ENCODE measurements at places on chromosomes 2 and 18.

GRCh38 chr2:8551622-8552074 lies 130.2 kb upstream of the ID2 start:
- DNase-seq, result no peak

- no peak for DNase-seq
These were observed 13.6 kb downstream of the ANKRD29 start for GRCh38 chr18:23648940-23649607.

GRCh38 chr18:14978962-14979535 lies 231.1 kb downstream of the ANKRD30B start:
- DNase-seq, result no peak

DNA sequence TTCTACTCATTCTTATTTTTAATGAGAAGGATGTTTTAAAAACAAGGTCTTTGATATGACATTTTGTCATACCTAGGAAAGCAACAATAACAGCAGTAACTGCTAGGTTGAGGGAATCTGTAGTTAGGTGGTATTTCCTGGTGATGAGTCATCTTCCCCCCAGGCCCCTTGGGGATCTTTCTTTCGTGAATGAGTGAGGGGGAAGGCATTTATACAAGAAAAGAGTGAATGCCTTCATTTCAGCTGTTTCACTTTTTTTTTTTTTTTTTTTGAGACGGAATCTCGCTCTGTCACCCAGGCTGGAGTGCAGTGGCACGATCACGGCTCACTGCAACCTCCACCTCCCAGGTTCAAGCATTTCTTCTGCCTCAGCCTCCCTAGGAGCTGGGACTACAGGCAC lies 108.6 kb downstream of the MAP4K4 start:
- peak; percentile 53 for DNase-seq

GRCh38 chr2:218963601-218964000 lies 4.1 kb downstream of the CDK5R2 start:
- no peak for DNase-seq

GRCh38 chr2:157925071-157925470 lies 48.9 kb upstream of the ACVR1 start:
- DNase-seq, result no peak

- no peak for DNase-seq
These were observed 98.5 kb downstream of the ATAD2B start for GRCh38 chr2:23828256-23828980.

DNA sequence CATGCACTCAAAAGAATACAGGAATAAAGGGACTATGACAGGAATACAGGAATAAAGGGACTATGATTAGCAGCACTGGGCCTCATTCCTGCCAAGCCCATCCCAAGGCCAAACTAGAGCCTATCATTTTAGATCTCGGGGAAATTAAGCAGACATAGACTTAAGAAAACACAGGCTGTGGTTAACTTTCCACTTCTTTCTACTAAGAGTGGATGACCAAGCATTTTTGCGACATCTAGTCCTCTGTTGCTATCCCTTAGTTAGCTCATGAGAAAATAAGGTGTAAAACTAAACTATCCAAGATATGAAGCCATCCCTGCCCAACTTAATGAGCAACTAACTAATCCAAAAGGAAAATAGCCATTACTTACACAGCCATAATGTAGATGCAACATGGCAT lies 5.9 kb downstream of the LYPD1 start:
- DNase-seq, result no peak

- no peak for DNase-seq
These were observed 22.4 kb upstream of the STAT1 start for GRCh38 chr2:191036363-191036762.

- DNase-seq, result no peak
These were observed 248.1 kb upstream of the SALL3 start for GRCh38 chr18:78731398-78732032.

GRCh38 chr2:168192839-168193616 lies 54.4 kb downstream of the STK39 start:
- DNase-seq, result no peak

GRCh38 chr2:198441901-198442300 lies 637.5 kb downstream of the PLCL1 start:
- no peak for DNase-seq

- DNase-seq, result no peak
These were observed 107.7 kb upstream of the KYNU start for GRCh38 chr2:142769761-142770160.

DNA sequence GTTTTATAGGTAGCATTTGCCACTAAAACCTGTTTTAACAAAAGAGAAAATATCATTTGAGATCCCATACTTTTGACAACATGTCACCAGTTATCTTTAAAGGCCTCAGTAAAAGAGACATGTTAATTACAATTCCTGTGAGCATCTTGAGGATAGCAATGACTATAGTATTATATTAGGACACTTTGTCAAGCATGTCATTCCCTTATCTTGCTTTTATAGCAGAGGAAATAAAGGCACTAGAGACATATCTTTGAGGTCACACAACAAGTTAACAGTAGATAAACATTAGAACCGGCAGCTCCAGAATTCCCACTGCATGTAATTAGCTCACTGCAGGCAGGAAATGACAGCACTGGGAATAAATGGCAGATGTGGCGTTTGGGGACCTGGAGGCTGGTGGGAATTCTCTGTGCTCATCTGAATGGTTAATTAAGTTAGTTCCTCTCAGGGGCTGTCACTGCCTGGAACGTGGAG lies 25.9 kb downstream of the LYPD6B start:
- DNase-seq, result peak; percentile 52

DNA sequence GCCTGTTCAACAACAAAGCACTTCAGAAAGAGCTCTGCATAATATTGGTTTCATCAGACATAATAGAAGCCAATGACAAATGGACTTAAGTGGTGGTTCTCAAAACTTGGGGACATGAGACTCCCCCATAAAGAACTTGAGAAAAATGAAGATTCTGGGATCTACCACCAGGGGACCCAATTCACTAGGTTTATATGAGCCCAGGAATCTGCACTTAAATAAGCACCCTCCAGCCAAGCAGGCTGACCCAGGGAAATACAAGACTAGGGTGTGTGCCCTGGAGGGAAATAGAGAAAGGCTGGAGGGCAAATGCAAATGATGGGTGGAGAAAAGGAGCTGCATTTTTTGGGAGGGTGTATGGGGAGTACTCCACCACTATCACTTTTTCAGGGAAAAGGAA lies 52.5 kb downstream of the SATB2 start:
- DNase-seq, result no peak

- DNase-seq, result no peak
These were observed 125.5 kb upstream of the SERTAD2 start for GRCh38 chr2:64779117-64779690.

- no peak for DNase-seq
These were observed 246.0 kb downstream of the LDLRAD4 start for GRCh38 chr18:13464432-13465123.

- no peak for DNase-seq
These were observed 444 bp upstream of the MMADHC start for GRCh38 chr2:149587950-149588487.

GRCh38 chr2:26020231-26020640 lies 13.6 kb upstream of the RAB10 start:
- DNase-seq, result no peak

- DNase-seq, result no peak
These were observed 325.3 kb upstream of the MYT1L start for GRCh38 chr2:2656115-2657011.

GRCh38 chr18:9608298-9608697 lies 6.1 kb downstream of the PPP4R1 start:
- DNase-seq, result no peak

- no peak for DNase-seq
These were observed 41.2 kb upstream of the TEX51 start for GRCh38 chr2:126857502-126857901.

DNA sequence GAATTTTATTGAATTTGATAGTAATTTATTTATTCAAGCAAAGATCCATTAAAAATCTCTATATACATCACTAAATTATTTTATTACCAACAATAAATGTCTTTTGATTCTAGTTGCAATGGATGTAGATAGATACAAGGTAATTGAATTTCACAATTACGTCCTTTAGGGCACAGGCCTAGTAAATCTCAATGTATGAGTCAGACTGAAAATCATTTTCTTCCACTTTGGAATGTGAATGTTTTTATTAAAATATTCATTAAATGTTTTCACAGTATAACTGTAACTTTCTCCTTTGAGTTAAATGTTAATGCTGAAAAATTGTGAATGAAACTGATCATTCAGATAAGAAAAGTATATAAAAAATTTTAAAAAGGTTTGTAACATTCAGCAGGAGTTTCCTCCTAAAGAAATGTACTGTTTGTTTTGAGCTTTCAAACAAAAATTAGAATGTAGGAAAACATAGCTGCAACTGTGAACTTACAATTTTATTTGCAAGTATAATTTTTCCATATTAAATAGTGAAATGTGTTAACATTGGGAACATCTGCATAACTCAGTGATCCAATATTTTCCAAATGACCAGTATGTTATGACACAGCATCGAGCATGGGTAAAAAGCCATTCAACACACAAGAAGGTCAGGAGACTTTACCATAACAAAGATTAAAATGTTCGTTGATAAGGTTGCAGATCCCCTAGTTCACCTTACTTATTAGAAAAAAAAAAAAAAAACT lies 663.7 kb downstream of the METTL4 start:
- DNase-seq, result no peak

GRCh38 chr2:60554646-60555065 lies 1.2 kb upstream of the BCL11A start:
- DNase-seq, result peak; percentile 38

GRCh38 chr2:168849610-168850009 lies 40.6 kb downstream of the SPC25 start:
- peak; percentile 44 for DNase-seq

DNA sequence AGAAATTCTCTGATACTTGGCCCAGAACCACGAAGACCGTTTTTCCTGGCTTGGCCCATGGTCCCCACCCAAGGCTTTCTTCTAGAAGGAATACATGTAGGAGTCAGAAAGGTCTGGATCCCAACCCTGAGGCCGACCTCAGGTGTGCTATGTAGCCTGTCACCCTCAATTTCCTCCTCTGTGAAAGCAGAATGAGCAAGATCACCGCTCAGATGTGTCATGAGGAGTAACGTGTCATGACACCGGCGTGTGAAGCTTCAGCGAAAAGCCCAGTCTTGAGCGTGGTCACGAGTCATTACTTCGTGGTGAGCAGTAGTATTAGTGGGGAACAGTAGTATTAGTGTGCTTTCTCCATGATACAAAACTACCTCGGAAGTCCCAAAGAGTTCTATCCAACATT lies 103.4 kb downstream of the ALPK2 start:
- no peak for DNase-seq

DNA sequence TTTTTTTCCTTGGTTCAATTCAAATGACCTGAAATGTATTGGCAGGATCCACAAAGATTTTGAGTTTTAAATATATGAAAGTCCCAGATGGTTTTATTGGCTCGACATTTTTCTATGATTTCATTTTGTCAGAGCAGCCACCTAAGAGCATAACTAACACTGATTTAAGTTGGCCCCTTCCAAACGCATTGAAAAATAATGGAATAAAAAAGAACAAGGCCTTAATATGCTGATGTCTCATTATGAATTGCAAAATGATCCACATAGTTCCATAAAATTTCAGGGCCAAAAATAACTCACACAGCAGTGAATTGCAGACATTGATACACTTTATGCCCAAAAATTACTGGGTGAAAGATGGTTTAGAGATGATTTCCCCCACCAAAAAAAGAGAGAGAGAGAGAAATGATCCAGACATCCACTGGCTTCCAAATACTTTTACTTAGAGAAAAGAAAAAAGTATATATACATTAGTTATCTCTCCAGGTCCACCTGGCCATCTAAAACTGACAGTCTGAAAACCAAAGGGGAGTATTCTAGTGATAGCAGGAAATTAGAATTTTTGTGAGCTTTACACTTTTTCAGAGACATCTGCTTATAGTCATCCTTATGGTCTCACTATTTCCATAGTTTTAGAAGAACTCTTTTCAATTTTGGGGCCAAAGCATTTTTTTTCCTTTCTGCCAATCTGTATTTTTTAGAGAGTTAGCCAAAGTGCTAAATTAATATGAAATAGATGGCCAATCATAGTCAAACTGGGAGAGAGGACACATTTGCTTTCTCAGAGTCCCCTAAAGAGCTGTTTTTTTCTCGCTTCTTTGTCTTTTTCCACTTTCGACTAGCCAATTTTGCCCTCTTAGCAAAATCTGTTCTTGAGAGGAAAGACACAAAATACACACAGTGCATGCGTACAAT lies 213.5 kb upstream of the RND3 start:
- no peak for DNase-seq

- no peak for DNase-seq
These were observed 113.4 kb upstream of the TANK start for GRCh38 chr2:161046876-161047275.

- DNase-seq, result no peak
These were observed 46.0 kb downstream of the LRRFIP1 start for GRCh38 chr2:237673130-237674001.

DNA sequence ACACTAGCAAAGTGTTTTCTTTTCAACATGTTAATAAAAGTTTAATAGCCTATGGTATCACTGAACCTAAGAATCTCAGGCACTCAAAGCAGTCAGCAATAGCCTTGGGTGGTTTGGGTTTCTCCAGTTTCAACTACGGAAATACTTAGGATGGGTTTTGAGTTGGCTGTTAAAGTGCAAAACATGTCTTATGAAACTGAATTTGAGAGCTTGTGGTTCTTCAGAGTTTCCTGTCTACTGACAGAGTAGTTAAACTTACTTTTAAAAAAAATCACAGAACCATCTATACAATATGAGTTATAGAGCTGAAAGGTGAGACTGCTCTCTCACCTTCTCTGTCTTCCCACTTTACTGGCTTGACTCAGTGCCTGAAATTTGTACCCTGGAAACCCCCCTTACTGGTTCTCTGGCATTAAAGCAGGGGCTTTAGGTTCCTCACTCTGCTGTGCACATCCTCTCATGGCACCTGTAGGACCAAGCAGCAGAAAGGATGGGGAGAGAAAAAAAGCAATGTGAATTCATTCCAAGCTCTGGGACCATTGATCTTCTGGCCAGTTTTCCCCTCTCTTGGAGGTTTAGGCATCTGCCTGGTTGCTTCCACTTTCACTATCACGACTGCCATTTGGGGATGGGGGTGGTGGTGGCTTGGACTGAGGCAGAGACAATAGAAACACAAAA lies 18.1 kb downstream of the CCDC141 start:
- DNase-seq, result no peak

DNA sequence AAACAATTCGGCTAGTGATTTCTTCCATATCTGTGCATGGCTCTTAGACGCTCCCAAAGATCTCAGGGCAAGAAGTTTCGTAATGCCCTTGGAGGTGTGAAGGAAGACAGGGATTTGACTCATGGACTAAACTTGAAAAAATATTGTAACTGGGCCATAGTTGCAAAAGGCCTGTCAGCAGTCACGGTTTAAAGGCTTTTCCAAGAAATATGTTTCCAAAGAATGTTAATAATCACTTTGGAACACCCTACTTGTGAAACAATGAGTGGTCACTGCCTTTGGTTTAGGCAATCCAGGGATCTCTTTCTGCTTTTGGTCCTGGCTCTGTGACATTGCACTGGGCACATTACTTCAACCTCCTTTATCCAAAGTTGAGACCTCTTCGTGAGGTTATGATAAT lies 102.5 kb upstream of the RASGRP3 start:
- no peak for DNase-seq

DNA sequence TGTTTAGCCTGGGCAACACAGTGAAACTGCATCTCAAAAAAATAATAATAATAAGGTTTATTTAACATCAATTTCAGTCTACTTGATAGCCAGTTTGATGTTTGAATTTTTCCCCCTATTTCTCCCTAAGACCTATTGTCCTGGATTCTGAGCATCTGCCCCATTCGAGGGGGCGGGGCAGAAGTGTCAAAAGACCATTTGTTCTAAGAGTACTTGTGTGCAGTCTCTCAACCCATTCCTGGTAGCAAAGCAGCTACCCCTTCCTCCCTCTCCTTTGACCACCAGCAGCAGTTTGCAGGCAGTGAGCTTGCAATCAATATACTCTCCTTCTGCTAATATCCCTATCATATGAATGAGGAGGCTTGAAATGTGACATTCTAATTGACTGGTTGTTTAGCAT lies 71.9 kb downstream of the VWC2L start:
- DNase-seq, result no peak
